A549 treated with RU486 at 1 μM for 4 hours (cell line): ENCODE measurements at places on chromosomes 13 and 19. TPM values are rescaled to one million over a fixed set of nuclear protein-coding genes. Genes with fewer than 3 reads are reported as not detected.

GNG8 gene
- total RNA-seq = not detected in 5 replicates

TLE6 gene
- total RNA-seq = 3.1 to 6.1 TPM (median 5.5 TPM) in 5 replicates

ETV2 gene
- total RNA-seq = 1.4 to 2.8 TPM (median 2.2 TPM) in 5 replicates

ONECUT3 gene
- not detected in 5 replicates for total RNA-seq

PLIN4 gene
- total RNA-seq = 0.42 to 0.61 TPM (median 0.51 TPM) in 5 replicates

GIPR gene
- total RNA-seq = 2.3 to 3.8 TPM (median 2.6 TPM) in 5 replicates

DENND1C gene
- total RNA-seq = 0.12 to 0.39 TPM (median 0.30 TPM) in 5 replicates

FGF14 gene
- not detected in 5 replicates for total RNA-seq

C1QTNF9 gene
- total RNA-seq = not detected in 5 replicates

NXNL1 gene
- not detected in 5 replicates for total RNA-seq

CALR3 gene
- total RNA-seq = not detected in 5 replicates

MOB3A gene
- total RNA-seq = 8.8 to 11.4 TPM (median 9.8 TPM) in 5 replicates

ZNF426 gene
- 0.85 to 1.7 TPM (median 1.1 TPM) in 5 replicates for total RNA-seq

LYPD5 gene
- 0.14 to 0.22 TPM (median 0.15 TPM) in 3 of 5 replicates, not detected in the others for total RNA-seq

NOTCH3 gene
- 6.8 to 10.3 TPM (median 8.6 TPM) in 5 replicates for total RNA-seq

NLRP7 gene
- total RNA-seq = not detected in 5 replicates

USHBP1 gene
- total RNA-seq = not detected in 5 replicates

CCDC70 gene
- total RNA-seq = 0.14 TPM in 1 of 5 replicates, not detected in the others

PSG7 gene
- total RNA-seq = 0.07 to 0.25 TPM (median 0.07 TPM) in 3 of 5 replicates, not detected in the others

PRRG2 gene
- total RNA-seq = 0.66 to 1.5 TPM (median 1.0 TPM) in 5 replicates

MADCAM1 gene
- 0.15 to 0.28 TPM (median 0.19 TPM) in 5 replicates for total RNA-seq

IGFL2 gene
- total RNA-seq = 0.56 to 0.83 TPM (median 0.67 TPM) in 4 of 5 replicates, not detected in the other

CFAP97D2 gene
- total RNA-seq = not detected in 5 replicates

ESD gene
- 78.0 to 97.6 TPM (median 83.8 TPM) in 5 replicates for total RNA-seq

CPAMD8 gene
- total RNA-seq = 0.21 TPM in 1 of 5 replicates, not detected in the others

PGLYRP1 gene
- not detected in 5 replicates for total RNA-seq

TMPRSS9 gene
- not detected in 5 replicates for total RNA-seq

WDR18 gene
- total RNA-seq = 44.5 to 73.6 TPM (median 71.9 TPM) in 5 replicates

C19orf33 gene
- total RNA-seq = 617 to 825 TPM (median 744 TPM) in 5 replicates

SYT3 gene
- 0.22 to 0.83 TPM (median 0.58 TPM) in 5 replicates for total RNA-seq

GAPDHS gene
- total RNA-seq = not detected in 5 replicates

ATP8A2 gene
- total RNA-seq = 0.08 TPM in 1 of 5 replicates, not detected in the others

SCN1B gene
- 9.6 to 19.7 TPM (median 15.9 TPM) in 5 replicates for total RNA-seq

BCL2L12 gene
- total RNA-seq = 51.6 to 75.3 TPM (median 73.0 TPM) in 5 replicates
